ENCODE measurements at places on chromosomes 16 and 17. TPM values are rescaled to one million over a fixed set of nuclear protein-coding genes. Genes with fewer than 3 reads are reported as not detected.

DNA sequence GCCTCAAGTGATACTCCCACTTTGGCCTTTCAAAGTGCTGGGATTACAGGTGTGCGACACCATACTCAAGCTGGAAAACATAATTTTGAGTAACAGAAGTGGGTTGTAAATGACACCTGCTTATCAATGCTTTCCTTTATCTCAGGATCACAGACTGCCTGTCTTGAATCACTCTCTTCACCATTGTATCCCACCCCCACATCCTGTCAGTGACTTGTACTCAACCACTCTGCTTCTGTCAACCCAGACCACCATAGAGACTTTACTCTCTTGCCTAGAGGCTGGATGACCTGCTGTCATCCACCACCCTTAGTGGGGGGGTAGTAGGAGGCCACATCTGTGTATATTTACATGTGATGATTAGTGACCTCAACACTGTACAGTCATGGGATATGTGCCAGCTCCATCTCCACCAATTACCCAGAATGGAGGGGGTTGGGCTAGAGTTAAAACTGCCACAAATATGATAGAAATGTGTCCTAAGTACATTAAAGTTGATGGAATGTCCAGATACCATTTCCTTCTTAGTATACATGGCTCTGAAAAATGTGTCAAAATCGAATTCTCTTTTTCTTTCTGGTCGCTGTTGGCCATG is 338.7 kb downstream of the GRIN2A start:
- no peaks in the 10 kb centered on the region for H3K36me3 ChIP-seq
- no peaks in the 10 kb centered on the region for H3K27me3 ChIP-seq
- no peak overlapping the region for H3K4me3 ChIP-seq

GRCh38 chr17:57552114-57552624 is 192.9 kb downstream of the CCDC182 start:
- peaks cover 54% of the 10 kb centered on the region for H3K4me1 ChIP-seq
- H3K27ac ChIP-seq: peak overlapping the region; percentile 47
- H3K27me3 ChIP-seq: no peaks in the 10 kb centered on the region
- H3K4me3 ChIP-seq: no peak overlapping the region

The SLC52A1 gene
- not detected for total RNA-seq

The RUNDC3A gene
- not detected for total RNA-seq

The WNT3 gene
- 0.17 TPM for total RNA-seq

The TBC1D26 gene
- not detected for total RNA-seq

GRCh38 chr16:85777583-85778310 is 21.6 kb downstream of the EMC8 start:
- peaks cover 6% of the 10 kb centered on the region for H3K36me3 ChIP-seq
- no peak for DNase-seq
- H3K27me3 ChIP-seq: no peaks in the 10 kb centered on the region
- H3K4me3 ChIP-seq: no peak overlapping the region

The KRTAP2-1 gene
- total RNA-seq: not detected

The ZPBP2 gene
- not detected for total RNA-seq

DNA sequence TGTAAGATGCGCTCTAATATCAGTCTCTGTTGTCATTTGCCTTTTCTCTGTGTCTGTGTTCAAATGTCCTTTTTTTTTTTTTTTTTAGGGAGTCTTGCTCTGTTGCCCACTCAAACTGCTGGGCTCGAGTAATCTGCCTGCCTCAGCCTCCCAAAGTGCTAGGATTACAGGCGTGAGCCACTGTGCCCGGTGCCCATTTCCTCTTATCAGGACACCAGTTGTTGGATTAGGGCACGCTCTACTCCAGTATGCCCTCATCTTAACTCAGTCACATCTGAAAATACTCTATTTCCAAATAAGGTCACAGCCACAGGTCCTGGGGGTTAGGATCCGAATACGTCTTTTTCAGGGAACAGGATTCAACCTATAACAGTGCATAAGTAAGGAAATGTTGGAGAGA is 1.9 kb upstream of the TRIM47 start:
- H3K27me3 ChIP-seq: no peaks in the 10 kb centered on the region
- no peak for DNase-seq
- peaks cover 18% of the 10 kb centered on the region for H3K4me1 ChIP-seq

DNA sequence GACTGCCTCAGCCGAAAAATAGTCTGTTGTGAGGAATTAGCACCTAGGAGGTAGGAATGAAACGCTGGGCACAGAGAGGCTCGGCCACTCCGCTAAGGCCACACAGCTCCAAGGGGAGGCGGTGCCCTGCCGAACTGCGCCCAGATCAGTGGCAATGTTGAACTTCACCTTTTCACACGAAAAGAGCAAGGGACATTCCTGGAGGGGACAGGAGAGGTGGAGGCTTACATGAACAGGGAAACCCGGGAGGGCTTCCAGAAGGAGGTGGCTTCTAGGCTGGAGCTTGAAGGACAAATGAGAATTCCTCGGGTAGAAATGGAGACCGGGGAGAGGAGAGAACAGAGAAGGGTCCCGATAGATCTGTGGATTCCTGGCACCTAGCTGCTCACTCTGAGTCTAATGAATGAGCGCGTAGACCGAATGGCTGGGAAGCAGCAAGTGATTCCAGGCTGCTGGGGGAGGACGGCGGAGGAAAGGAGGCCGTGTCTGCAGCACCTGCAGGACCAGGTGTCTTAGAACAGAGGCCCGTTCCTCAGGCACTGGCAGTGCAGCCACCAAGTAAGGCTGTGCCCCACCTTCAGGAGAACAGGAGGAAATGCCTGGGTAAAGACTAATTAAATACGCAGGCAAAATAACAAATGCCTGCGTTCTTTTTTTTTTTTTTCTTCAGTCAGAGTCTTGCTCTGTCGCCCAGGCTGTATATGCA is 722 bp upstream of the SLC38A10 start:
- H3K36me3 ChIP-seq: no peaks in the 10 kb centered on the region
- DNase-seq: no peak
- H3K4me1 ChIP-seq: peaks cover 37% of the 10 kb centered on the region
- H3K4me3 ChIP-seq: peak overlapping the region; percentile 75
- no peaks in the 10 kb centered on the region for H3K27me3 ChIP-seq
- H3K27ac ChIP-seq: peak overlapping the region; percentile 96

GRCh38 chr17:41343029-41343428 is 7.6 kb downstream of the KRT33A start:
- H3K4me3 ChIP-seq: no peak overlapping the region
- H3K36me3 ChIP-seq: no peaks in the 10 kb centered on the region
- H3K27ac ChIP-seq: no peak overlapping the region
- H3K4me1 ChIP-seq: no peaks in the 10 kb centered on the region

GRCh38 chr17:9181640-9182039 is 160.3 kb downstream of the NTN1 start:
- H3K4me1 ChIP-seq: no peaks in the 10 kb centered on the region
- no peak overlapping the region for H3K4me3 ChIP-seq
- DNase-seq: no peak
- no peaks in the 10 kb centered on the region for H3K27me3 ChIP-seq
- H3K27ac ChIP-seq: no peak overlapping the region

The FBXO39 gene
- total RNA-seq: 0.34 TPM

- DNase-seq: no peak
- H3K36me3 ChIP-seq: no peaks in the 10 kb centered on the region
- no peaks in the 10 kb centered on the region for H3K27me3 ChIP-seq
These were observed 148.4 kb downstream of the SLC39A11 start for GRCh38 chr17:72943826-72944689.

GRCh38 chr16:54282928-54283724 is 3.5 kb downstream of the IRX3 start:
- H3K4me3 ChIP-seq: no peak overlapping the region
- H3K4me1 ChIP-seq: no peaks in the 10 kb centered on the region
- no peak for DNase-seq
- H3K36me3 ChIP-seq: no peaks in the 10 kb centered on the region
- no peak overlapping the region for H3K27ac ChIP-seq

DNA sequence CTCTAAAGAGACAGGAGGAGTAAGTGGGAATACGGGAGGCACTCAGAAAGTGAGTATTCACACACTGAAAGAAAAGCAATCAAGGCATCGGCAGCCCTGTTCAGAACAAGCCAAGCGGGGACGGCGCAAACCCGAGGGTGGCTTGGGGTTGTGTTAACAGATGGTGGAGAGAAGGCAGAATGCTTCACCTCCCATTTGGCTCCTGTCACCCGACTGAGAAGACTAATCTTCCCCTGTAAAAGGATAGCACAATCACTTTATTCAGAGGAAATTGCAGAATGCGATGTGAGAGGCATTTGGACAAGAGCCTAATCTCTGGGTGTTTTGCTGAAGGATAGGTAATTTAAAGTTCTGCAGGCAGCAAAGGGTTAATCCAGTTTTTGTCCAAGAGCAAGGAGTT is 119.3 kb upstream of the WSCD1 start:
- DNase-seq: no peak
- H3K27ac ChIP-seq: no peak overlapping the region
- no peaks in the 10 kb centered on the region for H3K36me3 ChIP-seq
- no peak overlapping the region for H3K4me3 ChIP-seq
- H3K27me3 ChIP-seq: no peaks in the 10 kb centered on the region

DNA sequence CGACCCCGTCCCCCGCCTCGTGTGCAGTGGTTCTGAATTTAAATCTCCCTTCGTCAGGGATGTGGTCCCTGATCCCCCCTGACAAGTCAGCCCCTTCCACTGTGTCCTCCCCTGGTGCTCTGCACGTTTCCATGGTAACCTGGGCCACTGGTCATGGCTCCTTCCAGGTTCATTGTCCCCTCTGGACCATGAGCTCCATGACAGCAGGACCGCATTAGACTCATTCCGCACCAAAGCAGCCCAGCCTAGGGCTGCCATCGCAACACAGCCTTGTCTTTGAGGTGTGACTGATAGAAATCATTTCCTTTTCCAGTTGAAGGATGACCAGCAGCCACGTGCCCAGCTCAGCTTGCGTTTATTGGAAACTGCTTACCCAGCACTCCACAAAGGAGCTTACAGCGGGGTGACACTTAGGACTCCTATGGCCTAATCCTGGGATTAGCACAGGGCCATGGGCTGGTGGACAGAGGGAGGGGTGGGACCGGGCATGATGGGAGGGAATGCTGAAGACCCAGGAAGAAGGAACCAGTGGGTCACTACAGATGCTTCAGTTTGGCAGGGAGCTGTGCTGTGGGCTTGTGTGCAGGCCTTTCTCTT is 7.6 kb downstream of the RCVRN start:
- H3K27me3 ChIP-seq: no peaks in the 10 kb centered on the region
- DNase-seq: no peak
- no peak overlapping the region for H3K4me3 ChIP-seq
- no peak overlapping the region for H3K27ac ChIP-seq
- no peaks in the 10 kb centered on the region for H3K36me3 ChIP-seq
- no peaks in the 10 kb centered on the region for H3K4me1 ChIP-seq

DNA sequence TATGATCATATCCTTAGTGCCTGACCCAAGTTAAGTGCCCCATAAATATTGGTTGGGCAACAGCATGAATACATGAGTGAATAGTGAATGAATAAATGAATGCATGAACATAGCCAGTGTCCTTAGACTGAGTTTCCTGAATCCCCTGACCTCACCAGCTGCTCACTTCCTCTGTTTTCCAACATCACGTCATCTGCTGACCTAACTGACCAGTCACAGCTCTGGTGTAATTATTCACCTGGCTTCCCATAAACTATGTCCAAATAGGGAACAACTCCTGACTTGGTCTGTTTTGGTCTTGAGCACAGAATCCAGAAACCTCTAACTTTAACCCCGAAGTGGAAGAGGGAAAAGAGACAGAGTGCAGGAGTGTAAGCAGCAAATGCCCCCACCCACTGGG is 83.4 kb downstream of the ASIC2 start:
- no peaks in the 10 kb centered on the region for H3K36me3 ChIP-seq
- no peaks in the 10 kb centered on the region for H3K27me3 ChIP-seq

DNA sequence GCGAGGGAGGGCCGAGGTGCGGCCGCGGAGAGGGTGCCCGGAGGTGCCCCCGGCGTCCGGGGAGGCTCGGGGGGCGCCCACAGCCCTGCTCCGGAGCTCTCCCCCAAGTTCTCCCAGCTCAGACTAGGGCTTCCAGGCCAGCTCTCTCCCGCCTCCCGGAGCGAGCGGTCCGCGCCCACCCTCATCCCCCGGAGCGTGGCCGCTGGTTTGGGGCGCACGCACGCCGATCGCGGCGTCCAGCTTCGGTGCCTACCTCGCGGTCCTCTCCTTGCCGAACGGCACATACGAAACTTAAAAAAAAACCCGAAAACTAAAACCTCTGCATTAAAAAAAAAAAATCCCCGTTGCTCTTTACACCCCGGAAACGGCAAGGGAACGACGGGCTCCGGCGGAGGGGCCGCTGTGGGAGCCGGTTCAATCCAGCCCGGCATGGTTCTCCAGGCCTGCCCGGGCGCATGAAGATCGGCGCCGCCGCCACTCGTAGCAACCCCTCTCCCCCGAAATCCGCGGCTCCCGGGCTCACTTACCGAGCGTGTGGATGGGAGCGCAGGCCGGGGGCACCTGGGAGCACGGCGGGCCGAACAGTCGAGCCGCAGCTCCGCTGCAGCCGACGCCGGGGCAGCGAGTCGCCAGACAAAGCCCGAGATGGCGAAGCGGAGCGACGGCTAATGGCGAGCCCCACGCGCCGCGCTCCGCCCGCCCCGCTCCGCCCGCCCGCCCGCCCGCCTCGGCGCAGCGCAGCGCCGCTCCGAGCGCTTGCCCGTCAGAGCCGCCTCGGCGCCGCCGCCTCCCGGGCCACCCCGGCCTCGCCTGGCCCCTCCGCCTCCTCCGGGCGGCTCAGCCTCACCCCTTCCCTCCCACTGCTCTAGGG is 973 bp upstream of the UBTF start:
- H3K27me3 ChIP-seq: no peaks in the 10 kb centered on the region
- H3K4me1 ChIP-seq: peaks cover 44% of the 10 kb centered on the region
- DNase-seq: peak; percentile 58
- H3K4me3 ChIP-seq: peak overlapping the region; percentile 85

The SPNS3 gene
- not detected for total RNA-seq

DNA sequence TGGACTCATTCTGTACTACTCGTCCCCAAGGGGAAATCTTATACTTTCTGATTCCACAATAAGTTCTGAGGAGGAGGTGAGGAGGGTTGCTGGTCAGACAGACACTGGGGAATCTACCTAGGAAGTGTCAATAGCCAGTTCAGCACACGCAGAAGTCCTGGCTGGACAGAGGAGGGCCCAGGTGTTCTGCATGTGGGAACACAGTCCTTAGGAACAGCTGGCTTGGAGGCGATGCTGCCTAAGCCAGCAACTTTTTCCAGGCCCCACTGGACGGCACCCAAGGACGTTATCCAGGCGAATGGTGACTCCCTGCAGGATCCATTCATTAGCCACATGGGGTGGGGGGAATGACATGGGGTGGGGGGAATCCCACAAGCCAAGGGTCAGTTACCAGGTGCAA is 29.9 kb upstream of the WFIKKN2 start:
- H3K27ac ChIP-seq: no peak overlapping the region
- no peaks in the 10 kb centered on the region for H3K4me1 ChIP-seq
- no peak for DNase-seq

Measured in psoas muscle (tissue), 8 donors.